ENCODE measurements at places on chromosomes 3 and 15. TPM values are rescaled to one million over a fixed set of nuclear protein-coding genes. Genes with fewer than 3 reads are reported as not detected.

DNA sequence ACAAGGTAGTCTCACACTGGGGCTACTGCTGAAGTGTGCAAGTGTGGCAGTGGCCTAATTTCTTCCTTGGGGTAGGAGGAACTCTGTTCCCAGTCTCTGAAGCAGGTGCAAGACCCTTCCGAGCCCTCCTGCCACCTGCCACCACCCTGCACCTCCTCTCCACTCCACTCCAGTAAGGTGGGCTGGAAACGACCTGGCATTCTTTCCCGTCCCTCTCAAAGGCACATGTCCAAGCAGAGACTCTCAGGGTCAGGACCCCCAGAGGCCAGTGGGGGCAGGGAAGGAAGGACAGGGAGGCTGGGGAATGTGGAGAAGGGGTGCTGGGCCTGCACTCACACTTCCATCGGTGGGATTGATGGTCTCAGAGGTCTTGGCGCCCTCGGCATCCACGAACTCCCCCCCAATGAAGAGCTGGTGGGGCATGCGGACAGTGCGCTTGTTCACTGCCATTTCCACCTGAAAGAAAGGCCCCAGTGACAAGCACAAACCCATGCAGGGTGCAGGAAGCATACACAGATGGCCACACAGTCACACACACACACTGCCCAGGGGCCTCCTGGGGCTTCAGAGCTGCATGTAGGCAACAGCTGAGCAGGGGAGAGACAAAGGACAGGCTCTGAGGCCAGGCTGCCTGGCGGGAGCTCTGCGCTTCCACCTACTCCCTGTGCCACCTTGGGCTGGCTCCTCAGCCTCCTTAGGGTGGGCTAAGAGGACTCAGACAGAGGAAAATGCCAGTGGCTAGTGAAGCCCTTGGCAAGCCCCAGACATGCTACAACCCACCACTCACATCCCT lies 43.8 kb downstream of the ALDH1L1 start:
- H3K4me1 ChIP-seq = no peaks in the 10 kb centered on the region
- no peak overlapping the region for H3K4me3 ChIP-seq
- H3K27me3 ChIP-seq = no peaks in the 10 kb centered on the region
- 0 out of 2 replicates have a peak, but pooled peaks cover 1% of the 10 kb centered on the region for H3K36me3 ChIP-seq

DNA sequence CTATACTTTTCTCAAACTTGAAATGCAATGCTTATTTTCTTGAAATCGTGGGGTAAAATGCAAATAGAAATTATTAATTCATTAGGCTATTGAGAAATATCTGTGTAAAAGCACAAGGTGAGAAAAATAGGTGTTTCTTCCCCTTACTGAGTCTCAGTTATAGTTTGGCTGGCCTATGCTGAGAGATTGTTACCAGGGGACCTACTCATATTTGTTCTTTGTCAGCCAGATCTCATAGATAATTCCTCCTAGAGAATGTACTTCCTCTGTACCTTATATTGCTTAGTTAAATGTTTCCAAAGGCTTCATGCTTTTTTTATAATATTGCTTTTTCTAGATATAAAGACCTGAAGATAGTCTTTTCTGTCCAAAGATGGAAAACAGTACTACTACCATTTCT lies 60.0 kb upstream of the TRPC1 start:
- peaks cover 27% of the 10 kb centered on the region for H3K4me1 ChIP-seq
- H3K27ac ChIP-seq = peak overlapping the region; percentile 74
- H3K36me3 ChIP-seq = peaks cover 4% of the 10 kb centered on the region
- H3K4me3 ChIP-seq = peak overlapping the region; percentile 10
- DNase-seq = peak; percentile 21

- no peaks in the 10 kb centered on the region for H3K27me3 ChIP-seq
- peak overlapping the region; percentile 74 for H3K27ac ChIP-seq
- peaks cover 5% of the 10 kb centered on the region for H3K36me3 ChIP-seq
- peak; percentile 35 for DNase-seq
- peaks cover 83% of the 10 kb centered on the region for H3K4me1 ChIP-seq
These were observed 51.8 kb upstream of the PLXND1 start for GRCh38 chr3:129658110-129658843.

GRCh38 chr3:185153861-185154629 lies 1.2 kb upstream of the C3orf70 start:
- H3K27me3 ChIP-seq = peaks cover 4% of the 10 kb centered on the region
- peaks cover 32% of the 10 kb centered on the region for H3K4me1 ChIP-seq
- peak; percentile 42 for DNase-seq
- H3K4me3 ChIP-seq = no peak overlapping the region
- H3K27ac ChIP-seq = no peak overlapping the region

DNA sequence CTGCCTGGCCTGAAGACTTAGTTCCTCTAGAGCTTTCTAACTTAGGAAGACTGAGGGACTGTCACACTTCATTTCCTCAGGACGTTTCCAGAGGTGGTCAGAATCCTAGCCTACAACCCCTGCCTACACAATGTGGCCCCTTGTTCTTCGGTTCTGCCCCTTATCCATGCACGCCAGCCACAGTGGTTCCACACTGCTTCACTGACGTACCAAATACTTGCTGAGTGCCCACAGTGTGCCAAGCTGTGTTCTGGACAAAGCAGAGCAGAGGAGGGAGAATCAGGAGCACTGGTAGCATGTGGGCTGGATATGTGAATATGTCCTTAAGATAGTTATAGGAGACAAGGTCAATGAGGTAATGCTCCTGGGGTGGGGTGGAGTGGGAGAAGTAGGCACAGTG lies 70.5 kb upstream of the SAMMSON start:
- H3K4me3 ChIP-seq = no peak overlapping the region
- H3K4me1 ChIP-seq = no peaks in the 10 kb centered on the region
- no peaks in the 10 kb centered on the region for H3K27me3 ChIP-seq
- no peak for DNase-seq
- no peak overlapping the region for H3K27ac ChIP-seq

DNA sequence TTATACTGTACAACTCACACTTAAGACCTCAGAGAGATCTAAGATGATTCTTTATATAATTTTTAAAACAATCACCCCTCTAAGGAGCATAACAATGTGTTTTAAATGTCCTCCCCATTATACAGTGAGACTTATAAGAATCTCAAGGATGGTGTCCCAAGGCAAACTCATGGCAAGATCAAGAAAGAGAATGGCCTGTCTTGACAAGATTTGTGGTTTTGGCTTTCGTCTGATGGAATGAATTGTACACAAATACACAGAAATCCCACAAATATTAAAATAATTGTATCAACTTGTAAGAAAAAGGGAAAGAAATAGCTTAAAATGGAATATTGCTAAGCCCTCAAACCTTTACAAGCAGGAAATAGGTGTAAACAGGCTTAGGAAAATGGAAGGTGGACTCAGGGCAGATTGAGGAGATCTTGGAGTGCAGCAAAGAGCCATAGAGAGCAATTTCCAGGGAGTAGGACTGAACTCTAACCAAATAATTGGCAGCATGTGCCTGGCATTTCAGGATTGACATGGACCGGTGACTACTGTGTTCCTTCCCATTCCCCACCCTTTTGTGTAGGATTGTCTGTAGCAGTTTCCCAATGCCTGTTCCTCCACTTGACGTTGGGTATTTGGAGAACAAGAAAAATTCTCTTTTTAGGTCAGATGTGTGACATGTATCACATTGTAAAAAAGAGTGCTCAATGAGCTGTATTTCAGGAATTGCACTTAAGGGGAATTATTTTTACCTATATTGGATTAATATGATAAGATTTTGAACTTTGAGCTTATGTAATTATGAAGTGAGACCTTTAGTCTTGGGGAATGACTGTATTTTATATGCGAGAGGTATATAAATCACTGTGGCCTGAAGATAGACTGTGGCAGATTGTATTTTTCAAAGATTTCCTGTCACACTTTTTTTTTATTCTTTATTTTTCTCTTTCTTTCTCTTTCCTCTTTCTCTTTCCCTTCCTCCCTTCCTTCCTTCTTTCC lies 317.8 kb upstream of the SLITRK3 start:
- no peak overlapping the region for H3K27ac ChIP-seq
- DNase-seq = no peak
- H3K27me3 ChIP-seq = no peaks in the 10 kb centered on the region
- H3K4me1 ChIP-seq = no peaks in the 10 kb centered on the region

- H3K36me3 ChIP-seq = no peaks in the 10 kb centered on the region
- no peaks in the 10 kb centered on the region for H3K27me3 ChIP-seq
- DNase-seq = no peak
- no peaks in the 10 kb centered on the region for H3K4me1 ChIP-seq
These were observed 285.1 kb upstream of the CCDC54 start for GRCh38 chr3:107092121-107092520.

GRCh38 chr3:45736707-45737106 lies 47.5 kb downstream of the SACM1L start:
- no peaks in the 10 kb centered on the region for H3K4me1 ChIP-seq
- H3K27ac ChIP-seq = no peak overlapping the region
- no peak for DNase-seq
- H3K36me3 ChIP-seq = peaks cover 80% of the 10 kb centered on the region

GRCh38 chr15:83378921-83379578 lies 68.1 kb upstream of the SH3GL3 start:
- DNase-seq = no peak
- H3K27ac ChIP-seq = no peak overlapping the region
- H3K27me3 ChIP-seq = peaks cover 20% of the 10 kb centered on the region
- no peaks in the 10 kb centered on the region for H3K36me3 ChIP-seq
- no peaks in the 10 kb centered on the region for H3K4me1 ChIP-seq

DNA sequence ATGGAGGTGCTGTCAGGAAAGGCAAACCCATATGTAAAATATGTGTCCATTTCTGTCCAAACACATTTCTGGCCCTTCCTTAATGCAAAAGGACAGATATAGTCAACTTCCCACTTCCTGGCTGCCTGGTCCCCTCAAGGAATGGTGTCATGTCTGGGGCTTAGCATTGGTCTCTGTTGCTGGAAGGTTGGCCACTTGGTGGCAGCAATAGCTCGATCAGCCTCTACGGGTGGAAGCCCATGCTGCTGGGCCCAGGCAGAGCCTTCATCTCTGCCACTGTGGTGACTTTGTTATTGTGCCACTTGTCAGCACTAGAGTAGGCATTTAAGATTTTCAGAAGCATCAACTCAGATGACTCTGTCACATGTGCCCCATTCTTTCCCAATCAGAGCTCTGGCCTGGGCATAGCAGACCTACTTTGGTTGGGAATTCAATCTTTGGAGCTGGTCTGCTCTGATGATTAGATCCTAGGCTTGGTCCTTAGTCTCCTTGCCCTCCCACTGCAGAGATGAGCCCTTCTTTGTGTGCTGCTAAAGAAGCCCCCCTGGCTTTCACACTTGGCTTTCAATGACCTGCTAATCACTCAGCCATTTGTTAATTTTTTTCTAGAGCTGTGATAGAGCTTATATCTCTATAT lies 51.0 kb upstream of the SPSB4 start:
- no peaks in the 10 kb centered on the region for H3K36me3 ChIP-seq
- no peak overlapping the region for H3K27ac ChIP-seq
- no peaks in the 10 kb centered on the region for H3K4me1 ChIP-seq
- no peaks in the 10 kb centered on the region for H3K27me3 ChIP-seq
- no peak overlapping the region for H3K4me3 ChIP-seq

- H3K4me1 ChIP-seq = peaks cover 2% of the 10 kb centered on the region
- H3K4me3 ChIP-seq = no peak overlapping the region
- H3K27ac ChIP-seq = no peak overlapping the region
- no peaks in the 10 kb centered on the region for H3K36me3 ChIP-seq
These were observed 12.1 kb upstream of the CPB1 start for GRCh38 chr3:148815316-148816110.

- no peak overlapping the region for H3K27ac ChIP-seq
- no peaks in the 10 kb centered on the region for H3K27me3 ChIP-seq
- H3K4me1 ChIP-seq = no peaks in the 10 kb centered on the region
These were observed 27.7 kb downstream of the HLTF start for GRCh38 chr3:149058602-149059001.

- DNase-seq = peak; percentile 18
- H3K36me3 ChIP-seq = no peaks in the 10 kb centered on the region
- H3K27me3 ChIP-seq = no peaks in the 10 kb centered on the region
- peaks cover 23% of the 10 kb centered on the region for H3K4me1 ChIP-seq
These were observed 51.6 kb upstream of the SLC6A11 start for GRCh38 chr3:10764259-10765051.

- no peaks in the 10 kb centered on the region for H3K27me3 ChIP-seq
- no peak overlapping the region for H3K27ac ChIP-seq
- DNase-seq = no peak
- H3K4me3 ChIP-seq = no peak overlapping the region
- H3K4me1 ChIP-seq = peaks cover 34% of the 10 kb centered on the region
These were observed 85.2 kb downstream of the GAP43 start for GRCh38 chr3:115708540-115708939.

DNA sequence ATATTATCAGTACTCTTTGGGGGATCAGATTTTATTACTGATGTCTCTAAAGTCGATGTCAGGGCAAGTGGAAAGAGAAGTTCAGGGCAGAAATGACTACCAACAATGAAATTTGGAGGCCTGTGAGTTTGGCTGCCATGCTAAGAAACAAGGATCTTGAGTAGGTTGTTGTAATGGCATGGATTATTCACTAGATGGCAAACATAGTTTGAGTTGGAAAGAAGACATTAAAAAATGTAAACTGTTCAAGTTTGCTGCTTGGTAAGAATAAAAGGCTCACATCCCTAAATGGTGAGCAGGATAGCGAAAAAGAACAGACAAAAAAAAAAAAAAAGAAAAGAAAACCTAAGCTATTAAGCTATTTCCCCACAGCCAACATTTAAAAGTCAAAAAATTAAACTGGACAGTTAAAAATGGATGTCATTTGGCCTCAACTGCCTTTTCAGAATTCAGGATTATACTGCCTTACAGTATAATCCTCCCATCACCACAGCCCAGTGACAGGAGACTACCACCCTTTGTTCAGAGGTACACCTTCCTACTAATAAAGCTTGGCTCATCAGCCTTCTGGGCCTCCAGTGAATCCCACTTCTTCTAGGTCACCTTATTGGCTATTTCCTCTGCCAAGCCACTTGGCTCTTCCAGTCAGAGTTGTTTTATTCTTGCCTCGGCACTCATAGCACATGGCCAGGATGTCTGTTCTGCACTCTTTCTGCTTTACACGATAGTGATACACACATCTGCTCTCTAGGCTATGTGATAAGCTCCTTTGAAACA lies 163.7 kb downstream of the PLD1 start:
- DNase-seq = peak; percentile 7
- H3K27ac ChIP-seq = no peak overlapping the region
- H3K27me3 ChIP-seq = no peaks in the 10 kb centered on the region

GRCh38 chr15:62760538-62760937 lies 282.0 kb upstream of the TPM1 start:
- no peak overlapping the region for H3K4me3 ChIP-seq
- no peak for DNase-seq
- peaks cover 3% of the 10 kb centered on the region for H3K36me3 ChIP-seq
- H3K27ac ChIP-seq = no peak overlapping the region
- H3K4me1 ChIP-seq = peaks cover 51% of the 10 kb centered on the region
- H3K27me3 ChIP-seq = no peaks in the 10 kb centered on the region

DNA sequence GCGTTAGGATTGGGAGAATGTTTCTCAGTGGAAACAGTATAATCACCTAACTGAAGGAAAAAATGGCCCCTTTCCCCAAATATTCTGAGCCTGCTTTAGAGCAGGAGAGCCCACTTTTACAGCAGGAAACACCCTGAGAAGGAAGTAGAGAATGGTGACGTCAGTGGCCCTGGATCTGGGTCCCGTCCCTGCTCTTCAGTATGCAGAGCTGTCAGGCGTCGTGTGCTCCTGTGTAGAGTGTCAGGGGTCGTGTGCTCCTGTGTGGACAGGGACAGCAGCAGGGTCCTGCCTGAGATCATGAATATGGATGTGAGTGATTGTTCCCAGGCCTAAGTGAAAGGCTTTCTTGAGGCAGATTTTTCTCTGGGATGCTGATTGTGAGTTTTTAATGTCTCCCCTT lies 45.2 kb downstream of the CGNL1 start:
- peaks cover 31% of the 10 kb centered on the region for H3K4me1 ChIP-seq
- H3K36me3 ChIP-seq = no peaks in the 10 kb centered on the region
- no peak overlapping the region for H3K4me3 ChIP-seq
- H3K27ac ChIP-seq = no peak overlapping the region

LDHAL6B gene
- not detected for total RNA-seq

ZCWPW2 gene
- total RNA-seq = 0.53 TPM

IL17RE gene
- 14.5 TPM for total RNA-seq

JMJD7 gene
- 7.1 TPM for total RNA-seq

ACSBG1 gene
- total RNA-seq = 0.35 TPM

PRSS50 gene
- not detected for total RNA-seq

CFAP91 gene
- total RNA-seq = not detected

All from HepG2 (cell line).